ENCODE measurements at places on chromosomes 7 and 10. TPM values are rescaled to one million over a fixed set of nuclear protein-coding genes. Genes with fewer than 3 reads are reported as not detected.
A peak's percentile ranks its signal among the peaks of the same experiment; 100 is the strongest.

The MNX1 gene
- not detected for polyA plus RNA-seq

The CYP2E1 gene
- polyA plus RNA-seq = 1.0 TPM

The ANKRD61 gene
- polyA plus RNA-seq = 1.5 TPM

The ODAD2 gene
- 1.1 TPM for polyA plus RNA-seq

The DDC gene
- polyA plus RNA-seq = 0.45 TPM

The HOXA3 gene
- 8.5 TPM for polyA plus RNA-seq

The LLCFC1 gene
- polyA plus RNA-seq = 0.47 TPM

The NUDT13 gene
- 3.1 TPM for polyA plus RNA-seq

The SOSTDC1 gene
- polyA plus RNA-seq = 17.8 TPM

The HOXA6 gene
- polyA plus RNA-seq = not detected

GRCh38 chr7:55533050-55533728 lies 39.1 kb downstream of the VOPP1 start:
- DNase-seq = no peak

DNA sequence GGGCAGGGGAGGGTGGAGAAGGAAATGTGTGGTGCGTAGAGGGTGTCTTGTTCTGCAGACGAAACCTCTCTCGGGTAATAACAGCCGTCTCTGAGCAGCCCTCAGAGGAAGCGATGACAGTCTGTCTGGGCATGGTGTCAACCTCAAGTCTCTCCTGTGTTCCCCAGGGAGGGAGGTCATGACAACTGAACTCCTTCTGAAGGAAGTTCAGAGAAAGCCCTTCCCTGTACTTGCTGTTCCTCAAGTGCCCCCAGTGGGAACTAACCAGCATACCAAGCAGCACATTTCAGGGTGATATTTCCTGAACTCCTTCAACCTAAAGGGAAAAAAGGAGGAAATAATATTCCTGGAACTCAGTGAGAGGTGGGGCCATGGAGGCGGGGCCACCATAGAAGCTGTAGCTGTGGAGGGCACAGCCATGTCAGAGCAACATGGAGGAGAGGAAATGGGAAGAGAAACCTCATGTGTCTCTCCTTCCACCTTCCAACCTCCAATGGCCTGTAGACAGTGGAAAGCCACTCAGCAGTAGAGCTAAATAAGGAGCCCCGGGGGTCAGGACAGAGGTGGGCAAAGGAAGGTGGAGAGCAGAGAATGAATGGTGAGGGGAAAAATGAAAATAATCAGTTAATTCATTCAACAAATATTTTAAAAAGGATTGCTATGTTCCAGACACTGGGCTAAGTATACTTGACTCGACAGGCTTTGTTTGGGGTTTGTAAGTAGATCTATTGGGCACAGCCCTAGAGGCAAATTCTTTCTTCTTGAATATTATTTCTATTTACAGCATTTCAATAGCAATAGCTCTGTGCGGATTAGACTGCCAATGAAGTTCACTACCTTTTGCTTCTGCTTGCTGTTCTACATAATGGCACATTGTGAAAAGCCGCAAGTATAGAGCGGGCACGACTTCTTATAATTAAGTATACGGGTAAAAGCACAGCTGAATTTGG lies 61.0 kb upstream of the AOAH start:
- DNase-seq = peak; percentile 29

DNA sequence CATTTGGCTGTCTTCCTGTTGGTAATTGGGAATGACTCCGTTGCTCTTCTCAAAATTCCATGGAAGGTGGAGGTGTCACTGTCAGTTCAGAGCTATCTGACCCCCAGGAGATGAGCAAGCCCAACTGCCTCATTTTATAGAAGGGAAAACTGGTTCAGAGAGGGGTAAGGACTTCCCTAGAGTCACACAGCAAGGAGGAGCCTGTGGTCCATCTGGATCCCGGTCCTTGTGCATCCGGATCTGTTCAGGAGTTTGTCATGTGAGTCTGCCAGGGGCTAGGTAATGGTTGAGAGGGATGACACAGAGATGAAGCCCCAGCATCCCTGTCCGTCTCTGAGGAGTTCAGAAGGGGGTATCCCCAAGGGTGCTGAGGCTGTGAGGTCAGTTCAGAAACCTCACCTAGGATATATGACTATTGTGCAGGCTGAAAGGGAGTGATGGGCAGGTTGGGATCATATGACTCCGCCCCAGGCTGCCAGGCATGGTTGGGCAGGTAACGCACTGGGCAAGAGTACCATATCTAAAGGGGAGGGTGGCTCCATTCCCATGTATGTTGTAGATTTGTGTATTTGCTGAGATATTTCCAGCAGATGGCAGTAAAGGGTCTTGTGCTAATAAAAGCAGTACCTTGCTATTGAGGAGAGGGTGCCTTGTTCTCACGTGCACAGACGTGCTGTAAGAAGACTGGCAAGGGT lies 16.0 kb upstream of the SLC29A3 start:
- DNase-seq = peak; percentile 50

DNA sequence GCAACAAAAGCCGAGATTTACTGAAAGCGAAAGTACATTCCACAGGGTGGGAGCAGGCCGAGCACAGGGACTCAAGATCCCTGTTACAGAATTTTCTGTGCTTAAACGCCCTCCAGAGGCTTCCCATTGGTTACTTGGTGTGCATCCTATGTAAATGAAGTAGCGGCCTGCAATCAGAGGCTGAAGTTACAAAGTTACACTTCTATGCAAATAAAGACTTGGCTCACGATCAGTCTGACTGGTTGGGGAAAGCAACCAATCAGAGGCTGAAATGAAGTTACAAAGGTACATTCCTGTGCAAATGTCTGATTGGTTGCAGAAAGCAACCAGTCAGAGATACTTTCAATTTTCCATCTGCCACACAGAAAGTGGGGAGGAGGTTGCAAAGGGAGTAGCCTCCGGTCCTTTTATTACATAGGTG lies 4.1 kb downstream of the ACBD7 start:
- peak; percentile 82 for DNase-seq

DNA sequence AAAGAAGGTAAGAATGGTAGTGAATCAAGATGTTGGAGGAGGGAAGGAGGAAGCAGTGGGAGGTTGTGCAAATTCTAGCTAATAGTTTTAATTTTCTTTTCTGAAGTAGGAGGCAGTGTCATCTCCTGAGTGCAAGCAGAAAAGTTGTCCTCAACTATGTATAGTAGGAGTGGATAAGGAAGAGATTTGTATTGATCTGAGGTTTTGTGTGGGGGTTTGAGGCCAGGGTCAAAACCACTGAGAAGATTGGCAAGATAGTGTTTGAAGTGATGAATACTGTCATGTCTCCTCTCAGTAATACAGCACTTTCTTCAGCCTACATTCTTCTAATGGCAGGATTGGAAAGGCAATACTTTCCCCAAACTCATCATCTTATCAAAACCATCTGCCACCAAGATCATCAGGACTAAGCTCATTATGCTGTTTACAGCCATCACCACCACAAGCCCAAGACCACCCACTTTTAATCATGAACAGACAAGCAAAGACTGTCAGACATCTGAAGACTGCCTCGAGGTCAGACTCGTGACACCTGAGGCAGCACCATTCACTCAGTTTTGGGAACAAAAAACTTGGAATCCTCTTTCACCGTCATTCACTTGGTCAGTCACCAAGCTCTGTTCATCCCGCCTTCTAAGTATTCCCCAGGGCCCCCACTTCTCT lies 1.5 kb upstream of the MIOS start:
- DNase-seq = no peak

DNA sequence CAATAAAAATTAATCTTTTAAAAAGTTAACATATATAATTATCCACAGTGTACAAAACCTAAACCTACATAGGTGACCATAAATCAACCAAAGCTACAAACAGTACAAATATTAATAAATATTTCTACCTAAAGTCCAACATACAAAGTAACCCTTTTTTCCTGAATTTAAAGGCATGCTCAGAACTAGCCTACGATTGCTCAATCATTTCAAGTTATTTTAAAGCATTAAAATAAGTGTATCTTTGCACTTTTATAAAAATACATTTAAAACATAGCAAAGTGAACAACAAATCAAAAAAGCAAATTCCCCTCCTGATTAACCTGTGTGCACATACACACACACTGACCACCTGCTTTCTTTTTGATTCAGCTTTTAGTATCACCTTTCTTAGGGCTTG lies 202.2 kb downstream of the PARD3 start:
- DNase-seq = no peak

DNA sequence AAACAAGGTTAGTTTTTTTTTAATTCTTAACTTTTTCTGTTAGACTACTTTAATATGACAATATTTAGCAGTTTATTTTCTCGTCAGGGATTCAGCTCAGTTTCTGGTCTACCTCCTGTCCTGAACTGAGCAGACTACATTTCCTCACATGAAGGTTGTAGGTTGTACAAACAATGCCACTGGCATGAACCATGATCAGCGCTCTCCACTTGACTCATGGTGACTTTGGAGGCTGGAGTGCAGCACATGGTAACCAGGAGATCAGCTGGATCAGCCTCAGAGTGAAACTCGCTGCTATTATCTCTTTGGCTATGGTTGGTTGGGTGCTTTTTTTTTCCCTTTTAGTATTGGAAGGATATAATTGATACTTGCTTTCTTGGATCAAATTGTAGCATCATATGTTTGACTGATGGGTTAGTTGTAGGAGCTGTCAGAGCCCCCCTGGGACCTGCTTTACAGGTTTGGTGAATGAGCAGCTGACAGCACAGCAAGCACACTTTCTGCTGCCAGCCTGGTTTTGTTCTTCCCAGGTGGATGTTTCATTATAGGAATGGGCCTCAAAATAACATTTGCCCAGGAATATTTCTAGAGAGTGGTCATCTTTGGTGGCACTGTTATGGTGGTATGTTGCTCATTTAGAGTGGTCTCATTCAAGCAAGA lies 556.4 kb downstream of the AUTS2 start:
- no peak for DNase-seq

GRCh38 chr7:33964417-33965182 lies 59.3 kb downstream of the BMPER start:
- DNase-seq = peak; percentile 25

DNA sequence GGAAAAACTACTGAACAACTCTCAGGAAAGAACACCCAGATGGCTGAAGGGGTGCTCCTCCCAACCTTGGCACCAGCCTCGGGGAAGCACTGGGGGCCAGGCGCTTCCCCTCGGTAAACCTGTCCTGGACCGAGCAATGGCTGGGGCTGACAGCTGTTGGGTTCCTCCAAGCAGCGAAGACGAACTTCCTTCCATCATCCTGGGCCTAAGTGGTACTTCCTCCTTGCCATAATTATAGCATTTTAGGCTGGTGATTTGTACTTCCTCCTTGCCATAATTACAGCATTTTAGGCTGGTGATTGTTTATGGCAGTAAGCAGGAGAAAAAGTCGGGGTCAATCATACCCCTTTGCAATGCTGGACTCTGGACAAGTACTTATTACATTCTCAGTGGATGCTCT lies 69.3 kb downstream of the MYOF start:
- DNase-seq = no peak

DNA sequence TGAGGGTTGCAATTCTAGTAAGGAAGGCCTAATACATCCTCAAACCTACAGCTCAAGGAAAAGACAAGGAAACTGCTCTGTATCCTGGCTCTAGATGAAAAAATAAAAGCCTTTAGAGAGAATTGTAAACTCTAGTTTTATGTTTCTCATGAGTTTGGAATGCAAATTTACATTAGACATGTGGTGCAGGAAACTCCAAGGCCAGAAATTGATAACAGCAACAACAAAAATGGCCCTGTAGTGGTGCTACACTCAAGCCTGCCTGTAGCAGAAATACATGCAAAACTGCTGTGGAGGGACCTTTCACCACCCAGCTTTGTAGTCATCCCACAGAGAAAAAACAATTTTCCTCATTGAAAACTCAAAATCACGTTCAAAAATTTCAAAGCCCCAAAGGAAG lies 546.7 kb upstream of the LRRN3 start:
- no peak for DNase-seq

- no peak for DNase-seq
These were observed 104.9 kb downstream of the DOCK4 start for GRCh38 chr7:112101201-112101846.

GRCh38 chr10:69845574-69846292 lies 44.0 kb downstream of the COL13A1 start:
- DNase-seq = no peak

DNA sequence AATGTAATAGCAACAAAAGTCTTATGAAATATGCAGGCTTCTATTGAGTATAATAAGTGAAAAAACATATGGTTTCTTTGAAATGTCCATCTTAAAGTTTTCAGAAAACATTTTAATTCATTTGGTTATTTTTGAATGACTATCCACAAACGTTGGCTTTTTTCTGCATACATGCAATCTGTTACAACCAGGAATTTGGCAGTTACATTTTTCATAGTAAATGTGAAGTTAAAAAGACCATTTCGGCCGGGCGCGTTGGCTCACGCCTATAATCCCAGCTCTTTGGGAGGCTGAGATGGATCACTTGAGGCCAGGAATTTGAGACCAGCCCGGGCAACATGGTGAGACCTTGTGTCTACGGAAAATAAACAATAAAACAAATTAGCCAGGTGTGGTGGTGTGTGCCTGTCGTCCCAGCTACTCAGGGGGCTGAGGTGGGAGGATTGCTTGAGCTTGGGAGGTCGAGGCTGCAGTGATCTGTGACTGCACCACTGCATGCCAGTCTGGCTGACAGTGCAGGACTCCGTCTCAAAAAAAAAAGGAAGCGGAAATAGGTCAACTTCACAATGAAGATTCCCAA lies 73.9 kb upstream of the NMT2 start:
- DNase-seq = no peak

DNA sequence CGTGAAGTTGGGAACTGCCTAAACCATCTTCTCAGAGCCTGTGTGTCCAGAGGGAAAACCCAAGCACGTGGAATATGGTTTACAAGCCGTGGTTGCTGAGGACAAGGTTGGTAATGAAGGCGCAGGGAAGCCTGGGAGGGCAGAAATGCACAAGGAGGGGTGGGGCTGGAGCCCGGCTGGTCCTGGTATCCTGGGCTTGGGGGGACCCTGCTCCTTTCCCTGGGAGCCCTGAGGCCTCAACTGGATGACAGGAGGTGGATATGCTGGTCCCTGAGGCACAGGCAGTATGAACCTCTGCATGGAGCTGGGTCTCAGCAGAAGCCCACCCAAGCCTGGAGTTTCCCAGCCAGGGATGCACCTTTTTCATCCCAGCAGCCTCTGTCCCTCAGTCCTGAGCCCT lies 80.3 kb upstream of the RET start:
- DNase-seq = no peak

- DNase-seq = no peak
These were observed 17.0 kb downstream of the IL15RA start for GRCh38 chr10:5960070-5960972.

DNA sequence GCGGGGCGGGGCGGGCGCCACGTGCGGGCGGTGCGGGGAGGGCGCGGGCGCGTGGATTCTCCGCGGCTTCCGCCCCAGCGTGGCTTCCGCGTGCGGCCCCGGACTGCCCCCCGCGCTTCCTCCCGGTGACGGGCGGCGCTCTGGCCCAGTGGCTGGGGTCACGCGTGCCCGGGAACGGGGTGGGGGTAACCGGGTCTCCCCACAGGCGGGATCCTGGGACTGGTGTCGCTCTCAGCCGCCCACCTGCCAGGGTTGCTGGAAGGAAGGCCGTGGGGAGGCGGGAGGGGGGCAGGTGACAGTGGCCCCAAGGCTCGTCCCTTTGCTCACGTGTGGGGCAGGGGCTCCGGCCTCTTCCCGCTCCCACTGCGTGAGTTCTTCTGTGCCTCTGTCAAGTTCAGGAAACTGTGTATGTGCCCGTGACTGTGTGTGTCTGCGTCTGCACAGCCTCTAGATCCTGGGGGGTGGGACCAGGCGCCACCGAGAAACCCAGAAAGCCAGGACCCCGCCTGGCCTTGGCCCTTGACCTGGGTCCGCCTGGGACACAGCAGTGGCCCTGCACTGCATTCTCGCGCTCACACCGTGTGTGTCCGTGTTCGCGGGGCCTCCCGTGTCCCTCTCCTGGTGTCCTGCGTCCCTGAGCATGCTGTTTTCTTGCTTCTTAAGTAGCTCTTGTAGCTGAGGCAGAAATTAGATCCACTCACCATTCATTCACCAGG lies 919 bp downstream of the MAFK start:
- peak; percentile 31 for DNase-seq

- DNase-seq = no peak
These were observed 39.8 kb downstream of the GBF1 start for GRCh38 chr10:102285133-102285532.

Data from muscle of arm (tissue), 14 donors.